ENCODE measurements at places on chromosomes 1 and 21. TPM values are rescaled to one million over a fixed set of nuclear protein-coding genes. Genes with fewer than 3 reads are reported as not detected.

- DNase-seq: no peak
Observed at GRCh38 chr1:69700770-69701169, 133.0 kb downstream of the LRRC7 start.

GRCh38 chr1:228416217-228416933 lies at the start of gene TRIM17:
TSS of gene TRIM17 (minus strand) at chr1:228416861. CDS start at chr1:228415072, 1,789 bp downstream.
- no peak for DNase-seq

GRCh38 chr1:17460219-17460618 lies 20.7 kb upstream of the RCC2 start:
- DNase-seq: no peak

GRCh38 chr21:15616864-15617574 lies 112.8 kb upstream of the USP25 start:
- no peak for DNase-seq

GRCh38 chr1:185244015-185244747 lies 72.9 kb downstream of the IVNS1ABP start:
- no peak for DNase-seq

GSTM5 gene
- 23.3 TPM for total RNA-seq

Measured in ascending aorta (tissue), 2 donors.